Activated CD8-positive, alpha-beta T cell treated with anti-CD3 and anti-CD28 coated beads for 36 hours (primary cell): ENCODE measurements at places on chromosomes 2 and 18. TPM values are rescaled to one million over a fixed set of nuclear protein-coding genes. Genes with fewer than 3 reads are reported as not detected.
A peak's percentile ranks its signal among the peaks of the same experiment; 100 is the strongest.

DNA sequence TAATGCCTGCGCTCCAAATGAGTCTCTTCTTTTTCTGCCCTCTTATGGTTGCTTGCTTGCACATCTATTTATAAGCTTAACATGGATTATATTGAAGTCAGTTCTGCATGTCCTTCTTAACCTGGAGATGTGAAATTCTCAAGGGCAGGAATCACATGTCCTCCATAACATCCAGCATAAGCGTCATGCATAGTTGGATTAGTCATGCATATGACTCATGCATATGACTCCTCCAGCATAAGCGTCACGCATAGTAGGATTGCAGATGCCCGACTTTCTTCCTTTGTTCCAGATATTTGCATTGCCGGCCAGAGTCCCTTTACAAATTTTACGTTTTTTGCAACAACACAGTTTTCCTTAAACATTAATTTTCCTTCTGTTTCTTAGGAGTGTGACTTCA lies 308.6 kb downstream of the TGIF1 start:
- H3K36me3 ChIP-seq, result no peaks in the 10 kb centered on the region
- no peaks in the 10 kb centered on the region for H3K4me1 ChIP-seq
- no peak for DNase-seq
- H3K27me3 ChIP-seq, result no peaks in the 10 kb centered on the region
- no peak overlapping the region for H3K4me3 ChIP-seq

The CHRNG gene
- not detected for total RNA-seq

DNA sequence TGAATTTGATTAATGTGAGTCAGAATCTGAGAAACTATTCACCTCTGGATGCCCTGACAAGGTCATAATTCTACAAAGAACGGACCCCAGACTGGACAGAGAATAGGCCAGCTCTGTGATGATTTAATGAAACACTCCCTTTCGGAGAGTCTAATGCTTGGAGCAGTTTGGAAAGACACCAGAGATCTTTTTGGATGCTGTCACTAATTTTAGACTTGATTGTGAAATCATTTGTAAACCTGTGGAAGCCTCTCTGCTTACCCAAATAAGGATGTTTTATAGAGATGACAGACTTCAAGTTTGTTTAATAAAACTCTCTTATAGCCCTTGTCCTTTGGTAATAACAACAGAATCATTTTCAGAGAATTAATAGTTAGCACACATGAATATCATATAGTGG lies 83.5 kb downstream of the MYL12B start:
- no peak for DNase-seq
- H3K4me1 ChIP-seq, result peaks cover 3% of the 10 kb centered on the region
- no peaks in the 10 kb centered on the region for H3K36me3 ChIP-seq
- H3K27ac ChIP-seq, result no peak overlapping the region
- H3K27me3 ChIP-seq, result peaks cover 7% of the 10 kb centered on the region

The ADCYAP1 gene
- not detected for total RNA-seq

GRCh38 chr2:207487650-207488311 lies 42.0 kb upstream of the CREB1 start:
- no peak for DNase-seq
- H3K27me3 ChIP-seq, result no peaks in the 10 kb centered on the region
- H3K4me3 ChIP-seq, result no peak overlapping the region
- H3K36me3 ChIP-seq, result no peaks in the 10 kb centered on the region
- H3K4me1 ChIP-seq, result peaks cover 8% of the 10 kb centered on the region
- no peak overlapping the region for H3K27ac ChIP-seq

DNA sequence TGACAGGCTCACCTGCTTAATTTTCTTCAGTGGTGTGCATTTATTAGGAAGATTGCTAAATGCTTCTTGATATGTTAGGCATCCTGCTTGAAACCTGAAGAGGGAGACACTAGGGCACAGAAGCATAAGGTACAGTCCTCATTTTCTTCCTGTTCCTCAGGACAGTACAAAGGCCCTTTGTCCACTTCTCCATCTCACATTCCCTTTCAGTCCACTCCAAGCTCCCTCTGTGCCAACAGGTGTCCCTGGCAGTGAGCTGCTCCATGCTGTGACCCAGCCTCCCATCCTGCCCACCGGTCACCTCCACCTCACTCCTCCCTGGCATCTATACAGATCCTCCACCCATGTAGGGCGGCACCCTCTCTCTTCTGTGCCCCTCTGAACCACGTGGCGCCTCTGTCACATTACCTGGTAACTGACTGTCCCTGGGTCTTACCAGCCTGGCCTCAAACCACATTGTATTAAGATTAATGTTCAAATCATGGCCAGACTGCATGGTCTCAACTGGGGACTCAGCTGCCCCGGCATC lies 162.8 kb downstream of the VAPA start:
- H3K4me3 ChIP-seq, result no peak overlapping the region
- peaks cover 1% of the 10 kb centered on the region for H3K27me3 ChIP-seq
- peaks cover 6% of the 10 kb centered on the region for H3K4me1 ChIP-seq
- H3K27ac ChIP-seq, result no peak overlapping the region
- H3K36me3 ChIP-seq, result no peaks in the 10 kb centered on the region
- DNase-seq, result no peak

The FAHD2A gene
- total RNA-seq, result 40.8 TPM

- peaks cover 11% of the 10 kb centered on the region for H3K4me1 ChIP-seq
- H3K4me3 ChIP-seq, result peak within 1 kb of the TSS; percentile 70
- peaks cover 63% of the 10 kb centered on the region for H3K27me3 ChIP-seq
- H3K27ac ChIP-seq, result no peak within 1 kb of the TSS
- DNase-seq, result peak; percentile 95
These were observed at the start of gene EGR4 for GRCh38 chr2:73293534-73294171. TSS of gene EGR4 (minus strand) at chr2:73293548. CDS start at chr2:73293317, 231 bp downstream.

The CCDC85A gene
- not detected for total RNA-seq

- peak; percentile 95 for DNase-seq
- H3K27ac ChIP-seq, result peak overlapping the region; percentile 99
- H3K4me1 ChIP-seq, result peaks cover 45% of the 10 kb centered on the region
- peaks cover 26% of the 10 kb centered on the region for H3K36me3 ChIP-seq
- H3K4me3 ChIP-seq, result peak overlapping the region; percentile 94
These were observed 1.4 kb downstream of the TGIF1 start for GRCh38 chr18:3451183-3451988.

DNA sequence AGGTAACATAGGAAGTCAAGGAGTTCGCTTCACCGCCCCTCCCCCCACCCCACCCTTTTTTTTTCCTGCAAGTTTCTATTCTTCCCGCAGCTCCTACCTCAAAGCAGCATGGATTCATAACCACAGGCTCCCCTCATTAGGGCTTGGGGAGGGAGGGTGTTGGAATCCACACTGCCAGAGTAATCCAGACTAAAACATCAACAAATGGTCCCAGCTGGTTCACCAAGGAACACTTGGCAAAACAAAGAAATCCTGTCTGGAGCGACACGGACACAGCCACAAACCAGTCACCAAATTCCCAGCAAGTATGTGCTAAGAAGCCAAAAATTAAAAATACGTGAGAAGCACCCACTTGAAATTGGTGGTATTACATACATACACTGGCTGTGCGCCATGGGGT lies 106.9 kb upstream of the PPP1CB start:
- H3K4me1 ChIP-seq, result peaks cover 27% of the 10 kb centered on the region
- no peaks in the 10 kb centered on the region for H3K36me3 ChIP-seq
- no peak overlapping the region for H3K4me3 ChIP-seq
- DNase-seq, result no peak
- no peak overlapping the region for H3K27ac ChIP-seq

- peaks cover 87% of the 10 kb centered on the region for H3K4me1 ChIP-seq
- H3K27ac ChIP-seq, result peak overlapping the region; percentile 89
- H3K27me3 ChIP-seq, result no peaks in the 10 kb centered on the region
- peak overlapping the region; percentile 59 for H3K4me3 ChIP-seq
These were observed 58.3 kb downstream of the DOCK10 start for GRCh38 chr2:224983712-224984554.

DNA sequence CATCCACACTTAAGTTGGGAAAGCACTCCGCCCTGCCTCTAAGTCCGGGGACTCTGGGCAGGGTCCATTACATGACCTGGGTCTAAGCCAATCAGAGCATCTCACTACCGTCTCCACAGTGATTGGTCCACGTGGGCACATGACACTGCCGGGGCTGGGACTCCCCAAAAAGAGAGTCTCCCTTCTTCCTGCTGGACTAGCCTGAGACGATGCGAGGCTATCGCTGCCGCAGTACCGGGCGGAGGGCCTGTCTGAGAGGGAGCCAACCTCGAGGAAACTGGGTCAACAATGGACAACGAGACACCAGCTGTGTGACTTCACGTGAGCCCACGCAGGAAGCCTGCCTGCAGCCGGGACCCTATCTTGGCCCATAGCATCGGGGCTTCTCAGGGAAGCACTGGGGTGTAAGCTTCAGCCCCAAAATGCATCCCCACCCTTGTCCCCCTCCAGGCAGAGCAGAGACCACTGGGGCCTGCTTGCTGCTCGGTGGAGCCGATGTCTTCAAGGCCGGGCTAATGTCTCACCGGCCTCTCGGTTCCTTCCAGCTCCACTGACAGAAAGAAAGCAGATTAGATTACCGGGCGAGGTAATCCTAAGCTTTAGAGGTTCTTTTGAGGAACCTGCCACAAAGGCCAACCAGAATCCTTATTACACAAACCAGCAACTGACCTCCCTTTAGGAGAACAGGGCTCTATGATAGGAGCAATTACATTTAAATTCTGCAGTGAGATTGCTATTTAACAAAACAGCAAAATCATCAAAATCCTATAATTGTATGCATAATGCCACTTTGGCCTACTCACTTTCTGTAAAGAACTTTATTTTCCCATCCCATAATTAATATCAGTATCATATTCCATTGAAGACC lies 21.3 kb upstream of the COPS8 start:
- no peak overlapping the region for H3K27ac ChIP-seq
- peaks cover under 1% of the 10 kb centered on the region for H3K4me1 ChIP-seq
- no peaks in the 10 kb centered on the region for H3K27me3 ChIP-seq
- no peak overlapping the region for H3K4me3 ChIP-seq

The CCDC74A gene
- total RNA-seq, result 10.2 TPM
